ENCODE measurements at places on chromosomes 2 and 18. TPM values are rescaled to one million over a fixed set of nuclear protein-coding genes. Genes with fewer than 3 reads are reported as not detected.

DNA sequence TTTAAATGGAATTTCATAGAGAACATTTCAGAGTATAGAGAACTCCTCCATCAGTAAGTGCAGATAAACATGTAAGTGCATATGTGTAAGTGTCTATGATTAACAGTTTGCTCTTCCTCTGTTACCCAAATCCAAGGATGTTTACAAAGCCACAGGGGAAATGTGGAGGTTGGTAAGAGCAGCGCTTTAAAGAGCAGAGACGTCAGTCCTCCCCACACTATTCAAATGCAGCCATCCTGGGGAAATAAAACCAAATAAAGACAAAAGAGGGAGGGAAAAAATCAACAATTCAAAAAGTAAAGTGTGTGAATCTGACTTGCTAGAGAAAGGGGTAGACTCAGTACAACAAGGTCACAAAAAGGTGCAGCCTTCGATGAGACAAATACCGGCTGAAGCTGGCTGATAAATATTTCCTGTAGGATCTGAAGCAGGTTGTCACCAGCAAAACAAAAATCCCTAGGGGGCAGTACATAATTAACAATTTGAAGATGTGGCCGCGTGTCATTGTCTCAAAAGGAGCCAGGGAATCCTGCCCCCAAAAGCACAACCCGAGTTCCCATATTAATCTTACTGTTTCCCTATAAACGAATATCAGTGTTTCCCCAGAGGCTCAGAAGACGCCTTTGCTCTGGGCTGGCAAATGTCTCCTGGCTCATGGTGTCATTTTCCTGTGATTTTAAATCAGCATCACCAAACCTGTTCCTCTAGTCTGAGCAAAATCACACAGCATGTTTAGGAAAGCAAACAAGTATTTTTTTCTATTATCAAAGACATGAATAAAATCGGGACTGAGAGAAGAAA, 216.5 kb downstream of the CDCA7 start:
- no peaks in the 10 kb centered on the region for H3K36me3 ChIP-seq
- H3K4me1 ChIP-seq = no peaks in the 10 kb centered on the region
- H3K27me3 ChIP-seq = no peaks in the 10 kb centered on the region
- DNase-seq = no peak

DNA sequence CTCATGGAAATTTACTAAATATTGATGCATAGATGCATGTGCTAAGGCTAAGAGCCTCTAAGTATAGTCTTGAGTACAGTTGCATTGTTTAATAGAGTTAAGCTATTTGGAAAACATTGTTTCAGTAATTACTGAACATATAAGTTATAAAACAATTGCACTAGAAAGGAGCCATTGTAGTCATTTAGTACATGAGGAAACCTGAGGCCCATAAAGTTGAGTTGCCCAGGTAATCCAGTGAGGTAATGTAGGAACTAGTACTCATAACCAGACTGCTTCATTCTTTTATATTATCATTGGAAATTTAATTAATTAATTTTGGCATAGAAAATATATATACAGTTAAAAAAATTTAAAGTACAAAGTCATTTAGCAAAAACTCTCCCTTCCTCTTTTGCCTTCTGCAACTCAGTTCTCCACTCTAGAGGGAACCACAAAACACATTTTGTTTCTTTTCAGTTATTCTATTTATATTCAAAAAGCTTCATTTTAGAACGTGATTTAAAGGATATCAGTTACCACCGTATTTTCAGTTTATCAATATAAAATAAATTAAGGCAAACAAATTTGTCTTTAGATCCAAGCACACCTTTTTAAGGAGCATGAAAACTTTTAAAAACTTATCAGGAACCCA, 27.8 kb upstream of the TBR1 start:
- H3K4me1 ChIP-seq = no peaks in the 10 kb centered on the region
- no peaks in the 10 kb centered on the region for H3K27me3 ChIP-seq
- H3K4me3 ChIP-seq = no peak overlapping the region

DNA sequence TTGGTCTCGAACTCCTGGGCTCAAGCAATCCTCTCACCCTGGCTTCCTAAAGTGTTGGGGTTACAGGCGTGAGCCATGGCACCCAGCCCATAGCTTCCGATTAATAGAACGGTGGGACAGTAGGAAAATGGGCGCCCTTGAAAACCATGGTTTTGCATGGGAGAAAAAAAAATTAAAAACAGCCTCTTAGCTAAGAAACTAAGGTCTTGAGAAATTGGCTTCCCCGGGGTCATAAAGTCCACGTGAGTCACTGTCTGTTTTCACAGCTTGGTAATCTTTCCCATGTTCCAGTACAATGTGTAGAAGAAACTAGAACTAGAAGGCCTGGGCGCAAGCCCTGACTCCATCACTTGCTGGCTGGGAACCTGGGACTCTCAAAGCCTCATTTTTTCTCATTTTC, 20.7 kb downstream of the B3GNT2 start:
- H3K27me3 ChIP-seq = no peaks in the 10 kb centered on the region
- no peaks in the 10 kb centered on the region for H3K36me3 ChIP-seq
- peaks cover 23% of the 10 kb centered on the region for H3K4me1 ChIP-seq

DNA sequence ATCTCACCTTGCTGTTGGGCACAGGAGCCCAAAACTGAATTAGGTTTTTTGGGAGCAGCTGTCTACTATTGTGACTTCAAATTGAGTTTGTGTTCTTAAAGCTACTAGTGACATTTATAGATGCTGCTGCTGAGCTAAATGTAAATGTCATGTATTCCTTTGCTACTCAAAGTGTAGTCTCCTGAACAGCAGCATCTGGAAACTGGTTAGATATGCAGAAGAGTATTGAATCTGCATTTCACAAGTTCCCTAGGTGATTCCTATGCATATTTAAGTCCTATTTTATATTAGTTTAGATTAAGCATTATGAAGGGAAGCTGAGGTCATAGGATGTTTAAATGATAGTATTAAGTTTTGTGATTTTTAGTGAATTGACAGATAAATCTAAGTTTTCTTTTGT, 67.5 kb downstream of the RAB3GAP1 start:
- no peak for DNase-seq
- H3K27ac ChIP-seq = no peak overlapping the region
- H3K36me3 ChIP-seq = peaks cover 3% of the 10 kb centered on the region
- no peak overlapping the region for H3K4me3 ChIP-seq

DNA sequence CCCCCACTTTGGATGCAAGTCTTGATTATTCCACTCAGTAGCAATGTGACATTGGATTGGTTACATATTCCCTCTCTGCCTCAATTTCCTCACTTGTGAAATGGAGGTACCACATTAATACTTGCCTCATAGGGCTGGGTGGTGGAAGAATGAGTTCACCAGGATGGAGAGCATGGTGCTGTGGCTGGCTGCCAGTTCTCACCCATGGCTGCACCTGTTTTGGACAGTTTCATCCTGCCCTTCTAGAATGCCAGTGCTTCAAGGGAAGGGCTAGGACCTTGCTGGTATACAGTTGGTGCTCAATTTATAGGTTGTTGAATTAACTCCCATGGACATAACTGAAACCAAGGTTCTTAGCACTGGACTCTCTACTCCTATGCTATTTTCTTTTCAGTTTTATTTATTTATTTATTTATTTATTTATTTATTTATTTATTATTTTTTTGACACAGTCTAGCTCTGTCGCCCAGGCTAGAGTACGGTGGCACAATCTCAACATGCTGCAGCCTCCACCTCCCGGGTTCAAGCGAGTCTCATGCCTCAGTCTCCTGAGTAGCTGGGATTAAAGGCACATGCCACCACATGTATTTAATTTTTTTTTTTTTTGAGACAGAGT, 5.3 kb upstream of the SH3RF3 start:
- no peak overlapping the region for H3K27ac ChIP-seq
- no peak for DNase-seq
- no peaks in the 10 kb centered on the region for H3K36me3 ChIP-seq
- no peak overlapping the region for H3K4me3 ChIP-seq
- H3K27me3 ChIP-seq = peaks cover 3% of the 10 kb centered on the region
- H3K4me1 ChIP-seq = peaks cover 8% of the 10 kb centered on the region

- no peak overlapping the region for H3K4me3 ChIP-seq
- H3K27me3 ChIP-seq = no peaks in the 10 kb centered on the region
- no peaks in the 10 kb centered on the region for H3K4me1 ChIP-seq
- H3K36me3 ChIP-seq = no peaks in the 10 kb centered on the region
- no peak for DNase-seq
- no peak overlapping the region for H3K27ac ChIP-seq
These were observed 16.3 kb upstream of the MYO1B start for GRCh38 chr2:191228861-191229260.

GRCh38 chr2:173122936-173123335, 47.3 kb downstream of the MAP3K20 start:
- H3K4me1 ChIP-seq = no peaks in the 10 kb centered on the region
- H3K27ac ChIP-seq = no peak overlapping the region
- no peaks in the 10 kb centered on the region for H3K36me3 ChIP-seq

GRCh38 chr2:11856095-11856494, 109.7 kb downstream of the LPIN1 start:
- no peaks in the 10 kb centered on the region for H3K36me3 ChIP-seq
- no peaks in the 10 kb centered on the region for H3K27me3 ChIP-seq
- no peak overlapping the region for H3K27ac ChIP-seq
- H3K4me3 ChIP-seq = no peak overlapping the region
- no peak for DNase-seq

- no peaks in the 10 kb centered on the region for H3K36me3 ChIP-seq
- DNase-seq = no peak
- H3K4me1 ChIP-seq = no peaks in the 10 kb centered on the region
- H3K4me3 ChIP-seq = no peak overlapping the region
- H3K27ac ChIP-seq = no peak overlapping the region
These were observed 103.7 kb upstream of the ATP8B1 start for GRCh38 chr18:57906852-57907251.

DNA sequence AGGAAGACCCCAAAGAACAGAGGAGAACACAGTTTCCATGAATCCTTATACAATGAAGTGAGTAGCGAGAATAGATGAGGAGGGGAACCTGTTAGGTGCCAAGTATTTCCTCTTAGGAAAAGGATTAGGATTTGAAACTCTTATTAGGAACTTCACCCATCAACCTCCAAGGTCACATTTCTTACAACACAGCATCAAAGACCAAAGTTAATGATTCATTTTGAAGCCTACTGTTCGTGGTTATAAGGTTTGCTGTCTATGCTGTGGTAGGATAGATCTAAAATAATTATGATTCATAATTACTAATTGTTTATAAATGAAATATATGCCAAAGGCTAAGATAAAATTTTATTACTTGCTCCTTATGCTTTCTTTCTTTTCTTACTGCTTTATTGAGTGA, 6.1 kb downstream of the CFAP221 start:
- H3K27me3 ChIP-seq = no peaks in the 10 kb centered on the region
- H3K4me3 ChIP-seq = no peak overlapping the region
- peaks cover 9% of the 10 kb centered on the region for H3K4me1 ChIP-seq
- H3K27ac ChIP-seq = no peak overlapping the region
- no peak for DNase-seq

DNA sequence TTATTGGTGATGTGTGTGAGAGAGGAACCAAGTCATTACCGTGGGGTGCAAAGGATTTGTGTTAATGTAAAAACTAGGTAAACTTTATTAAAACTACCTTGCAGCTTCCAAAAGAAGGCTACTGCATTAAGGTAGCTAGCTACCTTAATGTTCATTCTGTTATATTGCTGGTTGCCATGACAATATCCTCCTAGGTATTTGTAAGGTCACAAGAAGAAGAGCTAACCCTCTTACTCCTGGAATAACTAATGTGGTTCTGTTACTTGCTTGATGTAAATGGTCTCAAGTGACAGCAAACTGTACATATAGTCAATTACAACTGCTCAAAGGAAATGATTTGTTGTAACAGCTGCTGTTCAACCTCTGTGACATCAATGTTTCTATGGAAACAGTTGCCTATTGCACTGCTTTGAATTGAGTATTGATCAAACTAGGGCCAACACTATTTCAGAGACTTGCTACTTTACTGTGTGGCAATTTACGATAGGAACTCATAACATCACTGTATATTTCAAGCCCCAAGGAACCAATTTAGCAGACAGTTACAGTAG, 319.8 kb upstream of the HNRNPA3 start:
- no peak overlapping the region for H3K27ac ChIP-seq
- H3K4me1 ChIP-seq = no peaks in the 10 kb centered on the region
- no peaks in the 10 kb centered on the region for H3K36me3 ChIP-seq

DNA sequence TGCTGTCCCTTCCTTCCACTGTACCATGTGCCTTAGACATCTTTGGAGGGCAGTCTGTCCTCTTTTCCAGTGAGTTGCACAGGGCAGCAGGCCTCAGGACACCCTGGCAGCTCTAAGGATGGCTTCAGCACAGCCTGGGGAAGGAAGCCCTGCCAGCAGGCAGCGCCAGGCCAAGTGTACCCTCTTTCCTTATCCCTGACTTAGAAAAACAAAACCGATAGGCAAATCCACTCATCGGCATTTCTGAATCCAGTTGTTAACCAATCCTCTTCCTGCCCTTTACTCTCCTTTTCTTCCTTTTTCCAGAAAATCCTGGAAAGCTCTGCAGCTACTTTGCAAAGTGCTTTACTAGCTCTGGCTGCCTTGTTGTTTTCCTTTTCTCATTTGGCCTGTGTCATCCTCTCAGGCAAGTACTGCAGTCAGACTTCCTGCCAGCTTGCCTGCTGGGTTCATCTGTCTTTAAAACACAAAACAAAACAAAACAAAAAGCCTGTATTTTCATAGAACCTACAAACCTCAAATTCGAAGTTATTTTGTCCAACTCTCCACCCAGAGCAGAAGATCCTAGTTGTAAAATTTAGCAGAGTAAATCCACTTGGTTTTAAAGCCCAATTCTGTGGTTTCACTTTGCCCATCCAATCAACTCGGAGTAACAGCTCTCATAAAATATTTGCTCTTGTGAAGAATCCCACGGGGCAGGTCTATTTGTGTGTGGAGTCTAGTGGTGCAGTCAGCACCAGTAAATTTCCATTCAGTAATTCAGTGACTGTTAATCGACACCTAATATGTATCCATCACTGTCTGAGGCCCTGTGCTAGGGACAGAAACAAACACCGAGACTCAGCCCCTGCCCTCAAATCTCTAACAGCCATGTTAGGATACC, 45.2 kb downstream of the PCBP1 start:
- peak; percentile 53 for DNase-seq
- no peaks in the 10 kb centered on the region for H3K27me3 ChIP-seq

GRCh38 chr2:71473346-71474031, 20.1 kb downstream of the DYSF start:
- H3K27me3 ChIP-seq = no peaks in the 10 kb centered on the region
- peak overlapping the region; percentile 27 for H3K27ac ChIP-seq
- no peaks in the 10 kb centered on the region for H3K4me1 ChIP-seq
- H3K4me3 ChIP-seq = no peak overlapping the region
- H3K36me3 ChIP-seq = no peaks in the 10 kb centered on the region
- DNase-seq = no peak

GRCh38 chr2:136025057-136025973, 39.9 kb upstream of the DARS1 start:
- H3K4me1 ChIP-seq = no peaks in the 10 kb centered on the region
- no peak overlapping the region for H3K27ac ChIP-seq
- no peak overlapping the region for H3K4me3 ChIP-seq

DNA sequence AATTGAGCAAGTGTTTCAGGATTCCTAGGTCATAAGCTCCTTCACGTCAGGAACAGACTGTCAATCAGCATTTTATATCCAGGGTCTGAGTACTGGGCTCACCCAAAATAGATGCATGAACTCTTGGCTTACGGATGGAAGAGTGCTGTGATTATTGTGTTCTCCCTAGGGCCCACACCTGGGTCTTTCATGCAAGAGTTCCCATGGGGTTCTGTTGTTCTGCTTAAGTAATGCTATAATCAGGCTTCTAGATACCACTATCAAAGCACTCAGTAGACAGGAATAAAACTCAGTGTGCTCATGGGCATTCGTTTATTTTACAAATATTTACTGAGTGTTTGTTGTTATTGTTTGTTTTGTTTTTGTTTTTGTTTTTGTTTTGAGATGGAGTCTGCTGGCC, 46.4 kb upstream of the PMAIP1 start:
- no peaks in the 10 kb centered on the region for H3K36me3 ChIP-seq
- H3K27me3 ChIP-seq = no peaks in the 10 kb centered on the region

IL1RN gene
- 3.9 TPM for total RNA-seq

ITSN2 gene
- 21.1 TPM for total RNA-seq

SCYGR4 gene
- not detected for total RNA-seq

PPP1R7 gene
- total RNA-seq = 30.0 TPM

TRAPPC8 gene
- total RNA-seq = 46.1 TPM

All from liver (tissue), 10 donors.